ENCODE measurements at places on chromosomes 1 and 21.

DNA sequence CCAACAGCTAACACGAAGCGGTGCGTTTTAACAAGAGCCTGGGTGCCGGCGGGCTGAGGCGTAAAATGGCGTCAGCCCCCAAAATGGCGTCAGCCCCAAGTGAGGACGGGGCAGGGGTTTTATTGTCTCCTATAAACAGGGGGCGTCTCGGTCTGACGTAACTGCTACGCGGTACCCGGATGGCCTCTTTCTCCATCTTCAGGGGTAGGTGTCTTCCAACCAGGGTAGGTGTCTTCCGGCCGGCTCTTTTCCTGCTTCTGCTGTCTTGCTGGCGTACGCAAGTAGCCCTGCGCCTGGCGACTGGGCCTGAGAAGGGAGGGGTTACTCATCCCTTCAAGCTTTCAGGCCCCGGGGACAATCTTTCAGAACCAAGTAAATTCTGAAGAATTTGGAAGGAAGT lies 45.3 kb downstream of the LGR6 start:
- no peak for DNase-seq

DNA sequence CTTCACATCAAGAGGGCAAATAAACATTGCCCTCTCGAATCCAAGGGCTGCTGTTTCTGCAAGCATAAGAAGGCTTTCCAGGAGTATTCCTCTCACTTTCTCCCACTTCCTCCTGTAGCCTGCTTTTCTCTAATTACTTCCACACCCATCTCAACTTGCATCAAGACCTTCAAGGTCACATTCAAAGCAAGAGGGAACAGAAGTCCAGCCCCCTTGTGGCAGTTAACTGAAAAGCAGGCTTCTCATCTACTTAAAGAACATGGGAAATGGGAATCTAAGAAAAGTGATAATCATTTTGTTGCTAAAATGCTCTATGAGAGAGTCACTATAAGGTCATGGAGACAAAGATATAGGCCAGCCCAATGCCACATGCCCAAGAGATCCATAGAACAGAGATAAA lies 874.4 kb downstream of the KCNT2 start:
- DNase-seq, result no peak

DNA sequence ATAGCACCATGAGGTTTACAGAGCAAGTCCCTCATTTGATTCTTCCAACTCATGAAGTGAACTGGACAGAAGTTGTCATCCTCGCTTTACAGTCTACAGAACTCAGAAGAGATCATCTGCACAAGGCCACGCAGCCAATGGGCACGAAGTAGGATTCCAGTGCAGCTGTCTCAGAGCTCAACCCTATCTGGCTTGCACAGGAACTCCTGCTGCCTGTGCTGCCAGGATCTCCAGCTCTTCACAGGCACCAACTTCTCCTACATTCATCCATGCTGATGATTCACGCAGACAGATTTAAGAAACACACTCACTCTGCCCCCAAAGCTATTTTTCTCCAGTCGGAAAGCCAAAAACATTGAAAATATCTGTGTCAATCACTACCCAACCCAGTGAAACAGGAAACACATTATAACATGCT lies 157.0 kb downstream of the RERE start:
- no peak for DNase-seq

GRCh38 chr1:235951661-235952060 lies 85.0 kb upstream of the LYST start:
- DNase-seq, result no peak

GRCh38 chr1:69175053-69175452 lies 392.7 kb upstream of the LRRC7 start:
- DNase-seq, result no peak

- DNase-seq, result no peak
Observed at GRCh38 chr1:4483021-4483625, 171.3 kb upstream of the AJAP1 start.

DNA sequence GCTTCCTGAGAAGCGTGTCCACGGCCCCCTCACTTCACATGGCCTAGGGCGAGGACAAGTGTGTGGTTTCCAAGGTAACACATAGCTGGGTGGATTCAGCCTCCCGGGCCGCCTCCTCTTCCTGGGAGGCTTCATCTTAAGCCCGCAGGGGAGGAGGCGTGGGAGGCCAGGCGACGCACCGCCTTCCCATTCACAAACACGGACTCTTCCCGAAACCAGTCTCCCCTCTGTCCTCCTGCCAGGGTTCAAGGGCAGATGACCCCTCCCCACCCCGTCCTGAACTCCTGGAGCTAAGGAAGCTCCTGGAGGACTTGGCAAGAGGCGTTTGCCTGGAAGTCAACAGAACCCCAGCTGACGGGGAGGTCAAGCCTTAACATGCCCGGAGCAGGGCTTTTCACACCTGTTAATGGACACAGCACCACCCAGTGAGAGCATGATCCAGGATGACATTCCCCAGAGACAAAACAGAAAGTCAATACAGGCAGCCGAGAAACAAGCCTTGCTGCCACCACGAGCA lies 56.7 kb downstream of the KCNN3 start:
- DNase-seq, result no peak

- no peak for DNase-seq
Observed at GRCh38 chr1:16918371-16918770, 3.4 kb upstream of the CROCC start.

- DNase-seq, result no peak
Observed at GRCh38 chr1:116679091-116679827, 11.7 kb upstream of the IGSF3 start.

- no peak for DNase-seq
Observed at GRCh38 chr21:44870748-44871495, 2.6 kb downstream of the PTTG1IP start.

DNA sequence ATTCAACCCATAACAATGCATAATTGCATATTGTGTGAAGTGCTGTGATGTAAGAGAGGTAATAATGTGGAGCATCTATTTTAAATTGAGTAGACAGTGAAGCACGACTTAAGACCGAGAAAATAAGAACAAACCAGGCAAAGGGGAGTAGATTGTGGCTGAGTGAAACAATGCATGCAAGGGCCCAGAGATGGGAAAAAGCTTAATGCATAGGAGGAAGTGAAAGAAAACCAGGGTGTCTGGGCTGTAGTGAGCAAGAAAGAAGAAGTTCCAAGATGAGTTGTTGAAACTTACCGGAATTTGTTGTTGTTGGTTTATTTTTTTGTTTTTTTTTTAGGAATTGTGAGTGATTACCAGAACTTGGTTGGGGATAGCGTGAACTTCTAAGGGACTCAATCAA lies 104.7 kb downstream of the SNX7 start:
- no peak for DNase-seq

DNA sequence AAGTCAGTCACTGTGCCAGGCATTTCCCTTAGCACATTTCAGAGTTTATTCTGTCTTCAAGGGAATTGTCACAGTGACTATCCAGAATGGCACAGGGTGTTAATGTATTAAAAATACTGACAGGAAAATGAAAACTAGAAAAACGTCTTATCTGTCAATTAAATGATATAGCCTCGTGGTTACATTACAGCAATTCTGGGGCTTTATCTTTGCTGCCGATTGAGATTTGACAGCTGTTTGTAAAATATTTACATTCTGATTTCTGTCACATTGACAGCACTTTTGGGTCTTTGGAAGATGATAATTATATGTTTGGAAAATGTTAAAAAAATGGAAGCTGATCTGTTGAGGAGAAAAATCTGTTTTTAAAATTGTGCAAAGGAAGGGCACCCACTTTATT lies 250.0 kb downstream of the CHRM3 start:
- DNase-seq, result no peak

DNA sequence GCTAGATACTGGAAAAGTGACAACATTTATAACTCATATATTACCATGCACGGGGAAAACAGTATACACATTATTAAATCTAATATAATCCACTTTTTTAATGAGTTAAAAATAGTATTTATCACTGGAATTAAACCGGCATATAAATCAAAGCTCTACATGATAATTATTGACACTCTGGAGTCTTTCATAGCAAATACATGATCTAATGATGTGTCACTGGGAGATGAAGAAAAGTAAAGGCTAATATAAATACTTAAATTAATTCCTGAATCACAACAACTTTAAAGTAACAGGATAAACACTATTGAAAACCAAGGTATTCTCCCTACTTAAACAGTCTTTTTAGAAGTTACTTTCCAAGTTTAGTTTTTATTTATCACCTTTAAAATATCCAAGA lies 52.4 kb upstream of the ASPM start:
- no peak for DNase-seq

DNA sequence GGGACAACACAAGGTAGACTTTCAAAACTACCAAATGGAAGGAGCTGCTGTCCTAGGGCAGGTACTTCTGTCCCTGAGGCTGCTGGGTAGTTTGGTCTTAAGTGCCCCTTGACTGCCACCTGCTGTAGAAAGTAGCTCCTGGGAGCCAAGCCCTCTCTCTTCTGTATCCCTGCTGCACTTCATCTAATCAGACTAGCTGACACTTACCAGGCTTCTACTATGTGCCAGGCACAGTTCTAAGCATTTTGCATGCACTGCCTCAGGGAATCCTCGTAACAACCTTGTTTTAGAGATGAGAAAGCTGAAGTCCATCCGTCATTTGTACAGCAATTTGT lies 15.9 kb upstream of the SRSF4 start:
- DNase-seq, result no peak

- DNase-seq, result no peak
Observed at GRCh38 chr1:170672316-170672715, 8.4 kb downstream of the PRRX1 start.

DNA sequence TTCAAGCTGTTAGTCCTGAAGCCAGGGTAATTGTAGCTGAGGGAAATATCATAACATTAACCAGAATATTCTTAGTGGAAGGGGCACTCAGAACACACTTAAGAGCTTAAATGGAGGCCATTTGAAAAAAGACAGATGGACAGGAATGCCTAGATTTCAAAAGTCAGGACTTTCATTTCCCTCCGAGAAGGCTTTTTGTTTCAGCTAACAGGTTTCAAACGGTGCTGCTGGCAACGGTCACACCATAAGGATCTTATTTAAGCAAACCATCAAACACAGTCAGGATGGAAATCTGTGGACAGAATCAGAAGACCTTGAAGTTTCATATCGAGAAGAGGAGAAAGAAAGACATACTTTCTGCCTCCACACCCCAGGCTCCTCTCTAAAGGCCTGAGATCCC lies 70.1 kb downstream of the SLC66A1 start:
- no peak for DNase-seq

- DNase-seq, result no peak
Observed at GRCh38 chr1:216742625-216743024, 19.4 kb upstream of the ESRRG start.

GRCh38 chr1:33394770-33395169 lies 36.1 kb downstream of the PHC2 start:
- DNase-seq, result no peak

DNA sequence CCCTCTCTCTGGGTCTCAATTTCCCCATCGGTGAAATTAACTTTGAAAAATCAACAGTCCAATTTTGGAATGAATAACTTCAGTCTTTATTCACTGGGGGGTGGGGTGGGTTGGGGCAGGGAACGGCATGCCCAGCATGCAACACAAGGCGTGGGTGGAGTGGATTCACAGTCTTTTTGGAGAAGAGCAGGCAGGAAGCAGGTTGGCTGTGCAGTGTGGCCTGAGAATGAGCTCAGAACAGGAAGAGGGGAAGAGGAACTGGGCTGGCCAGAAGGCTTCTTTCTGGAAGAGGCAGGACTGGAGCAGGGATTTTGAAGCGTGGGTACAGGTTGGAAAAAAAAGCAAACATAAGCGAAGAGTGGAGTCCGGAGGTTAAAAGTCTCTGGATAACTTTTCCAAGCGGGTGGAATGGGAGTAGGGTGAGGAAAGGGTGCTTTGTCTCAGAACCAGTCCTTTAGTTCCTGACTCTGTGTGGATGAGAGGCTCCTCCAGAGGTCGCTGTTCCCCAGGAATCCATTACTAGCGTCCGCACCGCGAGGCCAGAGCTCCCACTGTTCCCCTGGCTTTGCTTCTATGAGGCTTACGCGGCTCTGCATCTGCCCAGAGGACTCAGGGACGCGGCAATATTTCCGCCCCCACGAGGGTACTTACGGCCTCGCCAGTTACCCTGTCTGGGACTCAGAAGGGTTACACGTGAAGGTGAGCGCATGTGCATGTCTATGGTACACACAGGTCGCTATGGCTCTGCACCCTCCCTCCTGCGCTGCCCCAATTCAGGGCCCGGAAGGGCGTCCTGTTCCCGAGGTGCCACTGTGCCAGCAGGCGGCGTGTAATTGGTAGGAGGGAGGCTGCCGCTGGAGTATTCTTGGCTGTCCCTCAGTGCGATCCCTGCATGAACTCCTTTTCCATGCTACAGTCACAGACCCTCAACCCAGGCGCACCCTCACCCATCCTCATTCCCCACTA lies 5.5 kb upstream of the FOXD2 start:
- DNase-seq, result no peak

DNA sequence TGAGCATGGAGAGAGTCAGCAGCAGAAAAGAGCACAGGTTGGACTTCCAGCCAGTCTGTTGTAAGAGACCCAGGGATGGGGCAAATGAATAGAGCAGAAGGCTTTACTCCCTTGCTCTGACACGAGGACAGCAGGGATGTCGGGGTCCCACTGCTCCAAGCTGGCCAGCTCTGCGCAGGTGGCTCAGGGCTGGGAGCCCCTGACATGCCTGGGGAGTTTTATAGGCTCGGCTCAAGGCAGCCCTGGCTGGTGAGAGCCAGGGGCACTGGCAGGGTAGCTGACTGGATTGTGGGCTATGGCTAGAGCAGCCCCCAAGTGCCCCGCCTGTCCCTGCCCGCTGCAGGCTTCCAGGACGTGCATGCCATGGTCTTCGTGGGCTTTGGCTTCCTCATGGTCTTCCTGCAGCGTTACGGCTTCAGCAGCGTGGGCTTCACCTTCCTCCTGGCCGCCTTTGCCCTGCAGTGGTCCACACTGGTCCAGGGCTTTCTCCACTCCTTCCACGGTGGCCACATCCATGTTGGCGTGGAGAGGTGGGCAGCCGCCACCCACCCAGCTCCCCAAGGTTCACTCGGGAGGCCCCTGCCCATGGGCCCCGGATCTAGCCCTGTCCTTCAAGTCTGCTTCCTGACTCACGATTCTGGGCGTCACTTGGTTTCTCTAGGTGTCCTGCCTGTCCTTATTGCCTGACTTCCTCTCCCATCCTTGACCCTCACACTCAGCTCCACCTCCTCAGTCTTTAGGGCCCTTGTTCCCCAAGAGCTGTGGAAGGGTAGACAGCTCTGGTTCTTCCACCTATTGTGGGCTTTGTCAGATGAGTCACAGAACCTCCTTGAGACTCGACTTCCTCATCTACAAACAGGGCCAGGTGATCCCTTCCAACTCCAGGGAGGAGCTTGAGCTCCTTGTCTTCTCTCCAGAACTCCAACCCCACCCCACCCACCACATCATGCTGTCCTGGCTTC lies 8.2 kb downstream of the RHBG start:
- no peak for DNase-seq

DNA sequence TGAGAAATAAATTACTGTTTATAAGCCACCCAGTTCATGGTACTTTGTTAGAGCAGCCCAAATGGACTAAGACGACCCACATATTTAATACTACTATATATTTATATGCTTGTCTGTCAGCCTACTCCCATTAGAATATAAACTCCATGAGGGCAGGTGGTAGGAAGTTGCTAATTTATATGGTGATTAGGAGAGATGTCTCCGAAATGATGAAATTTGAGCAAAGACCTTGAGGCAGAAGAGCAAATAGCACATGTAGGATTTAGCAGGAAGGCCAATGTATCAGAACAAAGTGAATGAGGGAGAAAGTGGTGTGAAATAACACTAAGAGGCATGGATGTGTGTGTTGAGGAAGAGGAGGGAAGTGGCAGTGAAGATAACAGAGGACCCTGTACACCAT lies 10.6 kb upstream of the SLFNL1 start:
- DNase-seq, result no peak

All from stimulated activated CD8-positive, alpha-beta memory T cell treated with anti-CD3 and anti-CD28 coated beads, Interleukin-7, amount 100 ng/mL, for 1 hour (primary cell).